GM13976 (cell line): ENCODE measurements at places on chromosomes 1 and 21.
A peak's percentile ranks its signal among the peaks of the same experiment; 100 is the strongest.

GRCh38 chr1:87979079-87979478 is 650.4 kb downstream of the LMO4 start:
- no peak for DNase-seq

DNA sequence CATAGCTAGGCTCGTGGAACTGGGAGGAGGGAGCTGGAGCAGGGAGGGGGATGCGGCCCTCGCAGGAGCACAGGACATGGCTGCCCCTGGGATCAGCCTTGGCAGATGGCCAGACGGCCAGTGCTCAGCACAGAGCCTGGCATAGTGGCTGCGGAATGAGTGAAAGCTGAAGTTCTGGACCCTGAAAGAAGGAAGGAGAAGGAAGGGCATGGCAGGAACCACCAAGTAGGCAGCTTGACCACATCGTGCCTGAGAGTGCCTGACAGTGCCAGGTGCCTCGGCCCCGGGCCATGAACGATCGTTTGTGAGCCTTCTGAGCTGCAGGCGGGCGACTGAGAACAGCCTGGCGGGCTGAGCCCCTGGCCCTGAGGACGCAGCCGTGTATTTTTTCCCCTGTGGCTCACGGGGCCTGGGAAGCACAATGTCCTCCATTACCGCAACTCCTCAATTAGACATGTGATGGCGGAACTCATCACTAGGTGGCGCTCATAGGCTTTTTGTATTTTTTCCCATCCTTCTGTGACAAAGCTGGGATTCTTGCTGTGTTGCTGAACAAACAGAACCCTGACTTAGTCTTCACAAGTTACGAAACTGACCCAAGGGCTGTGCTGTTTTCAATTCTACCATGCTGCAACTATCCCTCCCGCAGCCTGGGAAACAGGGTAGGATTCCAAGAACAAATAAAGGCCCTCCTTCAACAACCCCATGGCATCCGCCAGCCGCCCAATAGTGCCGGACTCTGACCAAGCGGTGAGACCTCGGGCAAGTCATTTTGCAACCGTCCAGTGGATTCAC is 29.9 kb upstream of the TMEM61 start:
- peak; percentile 77 for DNase-seq

DNA sequence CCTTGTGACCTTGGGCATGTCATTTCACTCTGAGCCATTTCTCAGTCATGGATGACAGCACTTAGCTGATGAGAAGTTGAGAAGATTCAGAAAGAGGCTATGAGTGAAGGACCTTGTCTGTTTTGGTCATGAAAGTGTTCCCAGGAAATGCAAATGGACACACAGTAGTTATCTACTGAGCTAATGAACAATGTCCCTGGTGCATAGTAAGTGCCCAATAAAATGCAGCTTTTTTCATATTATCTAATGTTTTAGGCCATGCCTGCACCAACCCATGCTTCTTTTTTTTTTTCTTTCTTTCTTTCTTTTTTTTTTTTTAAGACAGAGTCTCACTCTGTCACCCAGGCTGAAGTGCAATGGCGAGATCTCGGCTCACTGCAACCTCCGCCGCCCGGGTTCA is 44.4 kb upstream of the EPB41 start:
- no peak for DNase-seq

- DNase-seq, result no peak
Observed at GRCh38 chr1:212752252-212752933, 39.2 kb downstream of the NSL1 start.

- no peak for DNase-seq
Observed at GRCh38 chr1:172954476-172955150, 96.1 kb downstream of the TNFSF18 start.

DNA sequence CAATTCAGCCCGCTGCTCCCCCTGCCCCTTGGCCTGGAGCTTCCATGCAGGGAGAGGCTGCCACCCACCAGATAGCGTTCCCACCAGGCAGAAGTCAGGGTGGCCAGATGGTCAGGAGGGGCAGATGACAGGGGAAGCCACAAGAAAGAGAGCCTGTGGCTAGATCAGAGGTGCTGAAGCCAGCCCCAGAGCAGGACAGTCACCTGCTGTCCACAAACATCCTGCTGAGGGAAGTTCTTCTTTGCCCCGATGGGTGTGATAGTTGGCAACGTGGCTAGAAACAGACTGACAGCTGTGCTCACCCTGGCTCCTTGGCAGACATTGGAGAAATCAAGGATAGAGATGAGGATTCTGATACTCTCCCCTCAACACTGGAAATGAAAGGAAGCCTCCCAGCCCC is 27.2 kb upstream of the SRP9 start:
- no peak for DNase-seq

DNA sequence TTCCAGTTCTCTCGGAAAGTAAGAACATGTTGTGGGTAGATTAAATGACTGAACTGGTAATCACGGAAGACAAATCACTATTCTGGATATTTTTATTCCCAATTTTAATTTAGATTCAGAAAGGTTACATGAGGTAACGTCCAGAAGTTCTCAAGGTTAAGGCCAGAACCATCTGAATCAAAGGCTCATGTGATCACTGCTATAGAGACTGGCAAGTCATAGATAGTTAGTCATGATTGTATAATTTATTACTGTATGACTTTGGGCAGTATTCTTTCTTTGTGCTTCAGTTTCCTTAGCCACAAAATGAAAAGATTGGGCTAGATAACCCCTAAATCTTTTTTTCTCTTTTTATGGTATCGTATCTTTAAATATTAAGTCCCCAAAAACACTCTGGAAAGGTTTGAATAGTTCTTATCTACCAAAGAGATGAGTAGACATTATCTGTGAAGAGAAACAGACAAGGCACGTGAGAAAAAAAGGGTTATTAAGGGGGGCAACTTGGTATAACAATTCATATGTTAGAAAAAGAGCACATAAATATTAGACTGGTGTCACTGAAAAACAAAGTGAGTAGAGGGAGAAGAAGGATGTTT is 241.0 kb downstream of the PTPRC start:
- DNase-seq, result no peak

GRCh38 chr21:35529171-35529863 is 480.2 kb upstream of the RUNX1 start:
- peak; percentile 50 for DNase-seq

DNA sequence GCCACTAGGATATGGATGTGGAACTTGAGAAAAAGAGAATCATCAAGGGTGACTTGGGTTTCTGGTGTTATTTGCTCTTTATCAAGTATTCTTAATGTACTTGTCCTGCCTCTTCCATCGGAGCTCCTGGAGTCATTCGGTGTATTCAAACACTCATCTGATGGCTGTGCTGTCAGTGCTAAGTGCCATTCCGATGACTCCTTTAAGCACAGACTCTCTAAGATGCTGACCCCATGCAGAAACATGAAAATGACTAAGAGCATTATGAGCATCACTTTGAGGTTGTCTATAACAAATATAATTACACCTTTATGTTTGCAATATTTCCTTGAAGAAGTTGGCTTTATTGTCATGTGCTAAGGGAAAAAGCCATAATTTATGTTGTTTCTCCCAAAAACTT is 11.3 kb upstream of the RPL5 start:
- DNase-seq, result no peak

DNA sequence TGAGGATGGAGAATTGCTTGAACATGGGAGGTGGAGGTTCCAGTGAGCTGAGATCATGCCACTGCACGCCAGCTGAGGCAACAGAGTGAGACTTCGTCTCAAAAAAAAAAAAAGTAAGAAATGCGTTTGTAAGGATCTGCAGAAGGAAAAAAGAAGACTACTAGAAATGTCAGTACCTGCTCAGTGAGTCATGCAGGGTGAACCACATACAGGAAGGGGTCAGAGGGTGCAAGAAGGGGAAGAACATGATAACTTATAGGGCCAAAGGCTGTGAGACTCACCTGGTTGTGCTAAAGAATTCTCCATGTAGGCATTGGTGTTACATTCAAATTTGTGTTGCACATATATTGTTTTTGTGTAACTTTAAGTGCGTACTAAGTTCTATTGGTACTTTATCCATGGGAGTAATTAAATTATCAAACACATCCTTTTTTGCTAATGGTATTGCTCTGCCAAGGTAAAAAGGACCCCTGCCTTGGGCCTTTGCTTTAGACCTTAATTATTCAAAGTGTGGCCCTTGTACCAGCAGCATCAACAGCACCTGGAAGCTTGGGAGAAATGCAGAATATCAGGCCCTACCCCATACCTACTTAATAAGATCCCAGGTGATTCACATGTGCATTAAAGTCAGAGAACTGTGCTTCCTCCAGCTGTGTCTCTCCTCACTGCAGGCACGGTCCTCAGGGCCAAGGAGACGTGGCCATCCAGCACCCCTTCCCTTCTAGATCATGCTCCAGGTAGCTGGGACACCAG is 96.4 kb upstream of the PPP2R5A start:
- peak; percentile 32 for DNase-seq

GRCh38 chr21:34808569-34809204 is 139.9 kb downstream of the CLIC6 start:
- no peak for DNase-seq

DNA sequence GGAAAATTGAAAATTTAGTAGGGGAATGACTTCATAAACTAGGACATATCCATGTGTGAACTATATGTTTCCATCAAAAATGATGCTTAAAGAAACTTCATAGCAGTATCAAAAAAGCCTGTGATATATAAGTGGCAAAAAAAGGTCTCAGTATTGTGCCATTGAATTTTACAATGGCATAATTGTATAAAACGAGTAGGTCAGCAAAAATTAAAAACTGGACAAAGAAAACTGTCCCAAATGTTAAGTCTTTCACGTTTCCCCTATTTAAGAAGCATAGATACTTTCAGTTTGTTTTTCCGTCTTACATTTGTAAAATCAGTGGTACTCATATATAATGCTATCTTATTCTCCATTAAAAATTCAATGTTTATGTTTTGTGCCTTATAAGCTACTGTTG is 43.2 kb downstream of the LRRC8B start:
- no peak for DNase-seq

- peak; percentile 88 for DNase-seq
Observed at GRCh38 chr1:169794530-169795416, at the start of gene METTL18. TSS of gene METTL18 (minus strand) at chr1:169794907. CDS start at chr1:169793695, 1,212 bp downstream.

DNA sequence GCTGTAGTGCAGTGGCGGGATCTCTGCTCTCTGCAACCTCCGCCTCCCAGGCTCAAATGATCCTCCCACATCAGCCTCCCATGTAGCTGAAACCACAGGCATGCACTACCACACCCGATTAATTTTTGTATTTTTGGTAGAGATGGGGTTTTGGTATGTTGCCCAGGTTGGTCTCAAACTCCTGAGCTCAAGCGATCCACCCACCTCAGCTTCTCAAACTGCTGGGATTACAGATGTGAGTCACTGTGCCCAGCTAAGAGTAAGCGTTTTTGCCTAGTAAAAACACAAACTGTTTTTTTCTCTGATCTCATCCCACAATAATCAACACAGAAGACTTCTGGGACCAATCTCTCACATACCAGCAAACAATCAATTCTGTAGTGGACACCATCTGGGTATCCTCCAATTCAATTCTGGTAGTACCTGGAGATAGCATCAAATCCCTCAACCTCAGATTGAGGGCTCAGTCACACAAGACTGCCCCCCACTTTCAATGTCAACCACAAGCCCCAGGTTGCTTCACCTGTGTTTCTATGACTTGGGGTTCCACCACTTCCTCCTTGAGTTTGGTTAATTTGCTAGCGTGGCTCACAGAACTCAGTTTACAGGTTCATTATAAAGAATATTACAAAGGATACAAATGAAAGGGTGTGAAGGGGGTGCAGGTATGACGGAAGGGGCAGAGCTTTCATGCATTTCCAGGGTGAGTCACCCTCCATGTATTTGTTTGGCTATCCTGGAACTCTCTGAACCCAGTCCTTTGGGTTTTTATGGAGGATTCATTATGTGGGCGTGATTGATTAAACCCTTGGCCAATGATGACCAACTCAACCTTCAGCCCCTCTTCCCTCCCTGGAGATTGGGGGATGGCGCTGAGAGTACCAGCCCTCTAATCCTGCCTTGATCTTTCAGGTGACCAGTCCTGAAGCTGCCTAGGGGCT is 40.0 kb upstream of the RHOU start:
- no peak for DNase-seq

DNA sequence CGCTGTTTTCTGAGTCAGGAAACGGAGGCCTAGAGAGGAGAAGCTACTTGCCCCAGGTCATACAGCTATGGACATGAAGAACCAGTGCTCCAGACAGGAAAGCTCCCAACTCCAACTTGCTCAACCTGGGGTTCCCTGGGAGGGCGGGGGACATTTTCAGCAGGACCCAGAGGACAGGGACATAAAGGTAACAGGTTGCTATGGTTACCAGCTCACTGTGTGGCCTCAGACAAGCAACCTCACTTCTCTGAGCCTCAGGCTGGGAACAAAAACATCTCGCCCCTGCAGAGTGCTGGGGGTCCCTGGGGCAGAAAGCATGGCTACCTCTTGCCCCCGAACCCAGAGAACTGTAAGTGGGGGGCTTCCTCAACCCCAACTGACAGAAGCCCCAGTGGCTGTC is 16.1 kb downstream of the FBXO2 start:
- no peak for DNase-seq

GRCh38 chr1:84743896-84744295 is 53.6 kb upstream of the SSX2IP start:
- DNase-seq, result no peak

DNA sequence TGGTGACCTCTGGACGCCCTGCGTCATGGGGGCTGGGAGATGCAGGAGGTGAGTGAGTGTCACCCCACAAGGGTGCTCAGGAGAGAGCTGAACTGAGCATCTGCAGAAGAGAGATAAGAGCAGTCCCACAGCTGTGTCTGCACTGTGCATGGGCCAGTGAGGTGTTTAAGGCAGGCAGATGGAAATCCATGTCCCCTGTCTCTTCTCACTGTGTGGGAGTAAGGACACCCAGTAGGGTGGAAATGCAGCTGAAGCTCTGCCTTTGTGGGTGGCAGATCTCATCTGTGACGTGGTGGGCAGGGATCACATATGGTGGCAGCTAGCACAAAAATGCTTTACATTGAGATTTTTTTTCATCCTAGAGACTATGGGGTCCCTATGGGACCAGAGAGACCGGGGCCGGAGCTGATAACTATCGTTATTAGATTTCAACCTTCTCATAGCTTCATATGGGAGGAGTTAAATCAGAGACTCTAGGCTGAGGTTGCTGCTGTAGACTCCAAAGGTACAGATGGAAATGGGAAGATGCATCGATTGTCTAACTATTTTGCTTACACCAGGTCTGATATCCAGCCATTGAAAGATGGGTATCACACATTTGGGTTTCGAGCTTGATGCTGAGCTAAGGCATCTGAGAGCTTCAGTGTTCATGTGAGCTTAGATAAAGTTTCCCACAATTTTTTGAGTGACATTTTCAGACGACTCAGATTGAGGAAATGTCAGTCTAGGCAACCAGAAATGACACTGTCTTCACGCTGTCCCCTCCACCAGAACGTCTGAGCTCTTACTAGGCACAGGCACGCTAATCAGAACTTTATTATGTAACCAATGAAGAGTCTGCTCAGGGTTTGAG is 65.3 kb upstream of the PSEN2 start:
- no peak for DNase-seq

- no peak for DNase-seq
Observed at GRCh38 chr1:223230161-223230881, 87.3 kb upstream of the TLR5 start.
